Heart right ventricle (tissue), 16 donors: ENCODE measurements at places on chromosomes 16 and 17. TPM values are rescaled to one million over a fixed set of nuclear protein-coding genes. Genes with fewer than 3 reads are reported as not detected.

Gene PRSS27
- total RNA-seq = 0.11 TPM

- DNase-seq = no peak
Observed at GRCh38 chr17:30173649-30174048, 57.0 kb downstream of the NSRP1 start.

- no peak for DNase-seq
Observed at GRCh38 chr16:50451951-50452508, 83.2 kb upstream of the BRD7 start.

GRCh38 chr17:16491131-16491702 is 776 bp downstream of the LRRC75A start:
- DNase-seq = no peak

Gene EPX
- not detected for total RNA-seq

- no peak for DNase-seq
Observed at GRCh38 chr16:4987250-4987579, 29.1 kb downstream of the SEC14L5 start.

DNA sequence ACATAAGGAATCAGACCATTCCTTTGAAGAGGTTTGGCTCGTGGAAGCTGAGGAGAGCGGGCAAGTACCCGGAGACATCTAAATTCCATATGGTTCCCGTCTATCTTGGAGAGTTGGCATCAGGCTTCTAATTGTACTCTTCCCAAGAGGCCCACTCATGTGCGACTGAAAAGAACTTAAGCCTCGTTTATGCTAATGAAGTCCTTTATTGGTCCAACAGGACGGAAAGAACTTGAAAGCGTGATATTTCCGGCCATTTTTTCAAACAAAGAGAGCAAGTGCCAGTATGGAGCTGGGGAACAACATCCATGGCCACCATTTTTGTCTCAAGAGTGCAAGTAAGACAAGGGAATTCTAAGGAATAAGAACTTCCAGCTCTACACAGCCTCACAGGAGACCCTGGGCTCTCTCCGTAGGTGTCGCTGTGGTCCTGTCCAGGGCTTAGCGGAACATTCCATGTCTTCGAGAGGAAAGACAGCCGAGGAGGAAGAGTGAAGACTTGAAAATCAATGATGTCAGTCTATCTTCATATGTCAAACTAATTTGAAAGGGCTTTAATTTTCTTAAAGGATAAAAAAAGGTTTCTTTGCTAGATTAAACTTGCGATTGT is 566.0 kb upstream of the PSMD7 start:
- no peak for DNase-seq

DNA sequence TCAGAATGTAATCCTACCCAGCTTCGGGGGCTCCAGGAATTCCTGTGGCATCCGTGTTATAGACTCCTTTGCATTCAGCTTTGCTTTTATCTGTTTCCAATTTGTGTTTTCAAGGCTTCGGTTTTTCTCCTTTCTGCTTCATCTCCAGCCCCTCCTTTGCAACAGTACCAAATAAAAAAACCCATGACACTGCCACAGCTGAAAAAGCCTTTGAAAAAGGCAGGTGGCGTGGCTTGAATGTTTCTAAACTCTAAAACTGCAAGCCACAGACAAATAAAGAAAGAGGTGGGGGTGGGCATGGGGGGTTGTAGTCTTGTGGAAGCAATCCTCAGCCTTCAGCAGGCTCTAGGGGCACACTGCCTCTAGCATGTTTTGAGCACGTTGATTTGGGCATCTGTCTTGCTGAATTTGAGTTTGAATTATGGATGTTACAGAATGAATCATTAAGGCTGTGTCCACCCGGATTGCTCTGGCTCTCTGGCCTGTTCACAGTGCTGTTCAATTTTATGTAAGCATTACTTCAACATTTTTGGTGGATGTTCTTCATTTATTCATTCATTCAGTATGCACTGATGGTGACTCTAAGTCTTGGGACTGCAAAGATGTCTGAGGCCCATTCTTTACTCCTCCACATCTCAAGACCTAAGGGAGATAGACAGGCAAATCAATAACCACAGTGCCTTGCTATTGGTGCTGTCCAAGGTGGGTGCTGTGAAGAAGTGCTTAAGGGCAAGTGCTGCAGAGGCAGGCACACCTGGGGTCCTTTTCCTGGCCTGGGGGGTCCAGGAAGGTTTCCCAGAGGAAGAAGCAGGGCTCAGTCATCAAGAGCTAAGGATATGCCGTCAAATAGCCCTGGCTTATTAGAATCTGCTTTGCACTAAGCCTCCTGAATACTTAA is 77.4 kb downstream of the CDH13 start:
- no peak for DNase-seq

DNA sequence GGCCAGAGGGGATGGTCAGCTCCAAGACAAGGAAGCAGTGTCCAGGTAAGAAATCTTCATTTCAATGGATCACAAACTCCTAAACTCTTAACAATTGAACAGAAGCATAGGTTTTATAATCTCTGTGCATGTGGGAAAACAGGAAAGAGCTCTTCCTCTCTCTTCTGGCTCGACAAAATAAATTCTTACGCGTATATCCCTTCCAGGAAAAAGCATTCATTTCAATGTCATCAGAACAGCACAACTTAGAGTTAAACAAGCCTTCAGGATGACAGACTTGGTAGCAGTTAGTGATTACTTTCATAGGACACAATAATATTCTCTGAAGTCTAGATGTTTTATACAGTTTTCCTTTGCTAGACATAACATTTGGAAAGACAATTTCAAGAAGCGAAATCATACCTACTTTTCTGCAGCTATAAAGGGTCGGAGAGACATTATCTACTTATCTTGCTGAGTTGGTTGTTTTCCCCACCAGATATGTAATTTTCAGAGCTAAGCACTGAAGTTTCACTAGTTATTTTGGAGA is 19.3 kb upstream of the SLC35G3 start:
- DNase-seq = no peak

DNA sequence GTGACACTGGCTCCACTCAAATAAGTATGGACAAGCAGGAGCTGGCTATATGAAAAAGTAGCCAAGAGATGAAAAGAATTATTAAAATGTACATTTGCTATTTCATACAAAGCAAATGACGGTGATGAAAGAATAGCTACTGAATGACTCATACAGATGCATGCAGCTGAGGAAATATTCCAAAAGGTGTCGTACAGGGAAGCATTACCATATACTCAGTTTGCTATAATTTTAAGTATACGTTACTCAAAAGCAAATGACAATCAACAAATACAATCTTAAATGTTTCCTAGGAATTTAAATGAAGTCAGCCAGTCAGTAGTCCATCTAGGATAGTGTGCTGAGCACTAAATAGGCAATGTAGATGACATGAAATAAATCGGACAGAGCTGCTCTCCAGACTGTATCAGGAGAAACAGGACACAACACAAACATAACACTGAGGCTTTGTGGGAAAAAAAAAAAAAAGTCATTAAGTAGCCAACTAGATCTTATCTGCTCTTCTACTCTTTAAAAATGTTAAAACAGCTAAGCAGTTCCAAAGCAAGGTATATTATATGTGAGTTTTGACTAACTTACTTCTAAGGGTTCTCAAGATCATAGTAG is 65.0 kb downstream of the NCOR1 start:
- DNase-seq = no peak
